ENCODE measurements at places on chromosomes 1 and 21.

DNA sequence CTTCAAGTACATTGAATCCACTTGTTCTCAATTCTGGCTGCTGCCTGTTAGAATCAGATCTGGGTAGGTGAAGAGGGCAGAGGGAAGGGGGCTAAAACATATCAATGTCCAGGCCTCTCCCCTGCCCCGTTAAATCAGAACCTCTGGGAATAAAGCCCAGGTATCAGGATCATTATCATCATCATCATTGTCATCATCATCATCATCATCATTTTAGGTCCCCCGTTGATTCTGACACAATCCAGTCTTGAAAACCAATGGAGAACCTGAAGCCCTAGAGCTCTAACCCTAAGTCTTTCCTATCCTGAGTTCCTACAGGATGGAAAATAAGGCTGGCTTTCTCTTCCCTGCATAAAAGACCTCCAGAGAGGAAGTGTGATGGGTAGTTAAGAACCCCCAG is 93.1 kb downstream of the TAS1R2 start:
- DNase-seq = no peak

GRCh38 chr1:197139169-197139568 is 7.3 kb downstream of the ASPM start:
- no peak for DNase-seq

- DNase-seq = no peak
Measured at GRCh38 chr1:151011154-151011850, 3.1 kb downstream of the PRUNE1 start.

GRCh38 chr1:109256971-109257681 is 7.8 kb downstream of the CELSR2 start:
- no peak for DNase-seq

- DNase-seq = no peak
Measured at GRCh38 chr1:84090447-84091245, 53.4 kb upstream of the PRKACB start.

GRCh38 chr1:183038333-183038866 is 15.2 kb downstream of the LAMC1 start:
- no peak for DNase-seq

DNA sequence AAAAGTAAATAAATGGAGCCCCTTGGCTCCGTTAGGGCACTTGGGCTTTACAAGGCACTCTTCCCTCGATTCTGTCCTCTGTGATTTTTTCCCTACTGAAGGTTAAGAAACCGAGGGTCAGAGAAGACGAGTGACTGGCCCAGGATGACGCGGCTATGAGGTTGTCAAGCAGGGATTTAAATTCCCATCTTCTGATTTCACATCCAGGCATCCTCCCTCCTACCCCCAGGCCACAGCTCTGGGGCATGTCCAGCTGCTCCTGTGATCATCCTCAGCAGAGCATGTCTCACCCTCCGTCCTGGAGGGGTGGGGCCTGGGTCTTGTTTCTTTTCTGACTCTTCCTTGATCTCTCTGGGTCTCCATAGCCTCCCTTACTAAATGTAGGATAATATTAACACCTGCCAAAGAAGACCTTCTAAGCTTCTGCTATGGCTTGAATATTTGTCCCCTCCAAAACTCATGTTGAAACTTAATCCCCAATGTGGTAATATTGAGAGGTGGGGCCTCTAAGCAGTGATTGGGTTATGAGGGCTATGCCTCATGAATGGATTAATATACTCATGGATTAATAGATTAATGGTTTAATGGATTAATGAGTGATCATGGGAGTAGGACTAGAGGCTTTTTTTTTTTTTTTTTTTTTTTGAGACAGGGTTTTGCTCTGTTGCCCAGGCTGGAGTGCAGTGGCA is 4.6 kb downstream of the CRYBG2 start:
- DNase-seq = no peak

GRCh38 chr1:42012852-42013251 is 94.1 kb upstream of the HIVEP3 start:
- DNase-seq = no peak

DNA sequence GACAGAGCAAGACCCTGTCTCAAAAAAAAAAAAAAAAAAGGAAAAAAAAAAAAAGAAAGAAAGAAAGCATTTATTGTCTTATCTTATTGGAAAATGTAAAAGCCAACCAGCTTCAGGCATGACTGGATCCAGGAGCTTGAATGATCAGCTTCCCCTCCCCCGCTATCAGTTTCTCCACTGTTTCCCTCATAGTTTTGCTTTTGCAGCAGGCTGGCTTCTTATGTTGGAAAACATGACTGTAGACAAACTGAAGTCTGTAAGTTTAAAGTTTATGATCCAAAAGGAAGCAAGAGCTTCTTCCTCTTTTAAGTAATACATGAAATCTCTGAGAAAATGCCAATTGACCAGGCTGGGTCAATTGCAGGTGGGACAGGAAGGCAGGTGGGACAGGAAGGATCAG is 52.2 kb downstream of the FHAD1 start:
- peak; percentile 29 for DNase-seq

GRCh38 chr1:22184892-22185612 is 42.2 kb upstream of the WNT4 start:
- DNase-seq = no peak

GRCh38 chr1:97781762-97782337 is 139.0 kb downstream of the DPYD start:
- no peak for DNase-seq

GRCh38 chr1:214004014-214004413 is 16.2 kb downstream of the PROX1 start:
- no peak for DNase-seq

Measured in inflammatory macrophage treated with lipopolysaccharide for 1 hour (primary cell).